Gastrocnemius medialis (tissue), 4 donors: ENCODE measurements at places on chromosomes 2 and 18. TPM values are rescaled to one million over a fixed set of nuclear protein-coding genes. Genes with fewer than 3 reads are reported as not detected.

DNA sequence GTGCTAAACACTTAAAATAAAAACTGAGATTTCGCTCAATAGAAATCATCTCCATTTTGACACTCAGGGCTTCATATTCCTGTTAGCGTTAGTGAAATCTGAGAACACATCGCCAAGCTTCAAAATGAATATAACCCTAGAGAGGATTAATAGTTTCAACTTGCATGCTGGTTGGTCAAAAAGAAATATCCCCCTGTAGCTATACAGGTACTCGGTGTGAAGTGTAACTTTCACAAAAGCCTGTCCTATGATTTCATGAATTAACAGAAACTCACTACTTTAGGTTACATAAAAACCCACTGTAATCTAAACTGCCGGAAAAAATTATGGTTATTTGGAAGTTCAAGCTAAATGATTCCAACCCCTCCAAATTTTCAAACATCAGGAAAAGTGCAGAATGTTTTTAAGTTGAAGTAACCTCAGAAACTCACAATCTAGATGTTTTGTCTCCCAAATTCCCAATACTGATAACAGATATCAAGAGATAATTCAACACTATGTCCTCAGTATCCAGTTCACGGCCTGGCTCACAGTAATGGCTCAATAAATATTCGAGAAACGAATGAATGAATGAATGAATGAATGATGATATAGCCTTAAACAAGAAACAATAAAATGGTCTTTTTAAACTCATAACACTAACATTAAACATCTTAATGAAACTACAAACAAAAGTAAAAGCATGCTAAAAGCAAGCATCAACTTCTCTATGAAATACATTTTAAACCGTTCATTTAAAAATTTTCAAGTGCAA is 2.5 kb downstream of the TLK1 start:
- no peak overlapping the region for H3K27ac ChIP-seq
- DNase-seq, result no peak
- no peaks in the 10 kb centered on the region for H3K36me3 ChIP-seq
- H3K27me3 ChIP-seq, result no peaks in the 10 kb centered on the region
- H3K4me1 ChIP-seq, result peaks cover 26% of the 10 kb centered on the region

GRCh38 chr2:190343089-190343535 is 277 bp upstream of the INPP1 start:
- no peaks in the 10 kb centered on the region for H3K27me3 ChIP-seq
- H3K36me3 ChIP-seq, result no peaks in the 10 kb centered on the region
- H3K4me3 ChIP-seq, result peak overlapping the region; percentile 76
- H3K27ac ChIP-seq, result peak overlapping the region; percentile 90

- H3K27me3 ChIP-seq, result no peaks in the 10 kb centered on the region
- H3K27ac ChIP-seq, result no peak overlapping the region
- no peak for DNase-seq
- peaks cover 9% of the 10 kb centered on the region for H3K4me1 ChIP-seq
Observed at GRCh38 chr2:131039908-131040660, 53.2 kb downstream of the FAM168B start.

- no peak overlapping the region for H3K4me3 ChIP-seq
- no peaks in the 10 kb centered on the region for H3K36me3 ChIP-seq
- no peaks in the 10 kb centered on the region for H3K27me3 ChIP-seq
- DNase-seq, result no peak
- H3K4me1 ChIP-seq, result no peaks in the 10 kb centered on the region
- H3K27ac ChIP-seq, result no peak overlapping the region
Observed at GRCh38 chr18:51339856-51340255, 142.4 kb upstream of the MEX3C start.

DNA sequence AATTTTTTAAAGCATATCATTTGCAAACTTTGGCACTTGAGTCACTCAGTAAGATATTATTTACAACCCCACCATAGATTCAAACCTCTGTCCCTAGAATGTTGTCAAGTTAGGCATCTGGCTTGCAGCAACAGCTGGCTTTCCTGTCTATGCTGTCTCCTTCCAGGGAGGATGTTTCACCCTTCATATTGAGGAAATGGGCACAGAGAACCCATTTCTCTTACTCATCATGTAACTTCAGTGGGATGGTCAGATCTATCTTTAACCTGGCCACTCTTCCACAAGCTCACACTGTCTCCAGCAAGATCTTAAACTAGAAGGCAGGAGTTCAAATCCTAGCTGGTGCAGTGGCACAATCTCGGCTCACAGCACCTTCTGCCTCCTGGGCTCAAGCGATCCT is 15.8 kb downstream of the LCT start:
- DNase-seq, result no peak
- H3K27ac ChIP-seq, result no peak overlapping the region
- H3K27me3 ChIP-seq, result no peaks in the 10 kb centered on the region
- H3K4me1 ChIP-seq, result no peaks in the 10 kb centered on the region
- H3K36me3 ChIP-seq, result no peaks in the 10 kb centered on the region
- no peak overlapping the region for H3K4me3 ChIP-seq

- no peaks in the 10 kb centered on the region for H3K36me3 ChIP-seq
- H3K27ac ChIP-seq, result peak overlapping the region; percentile 59
- no peaks in the 10 kb centered on the region for H3K27me3 ChIP-seq
- DNase-seq, result no peak
- H3K4me1 ChIP-seq, result peaks cover 72% of the 10 kb centered on the region
Observed at GRCh38 chr18:44799382-44799906, 118.8 kb downstream of the SETBP1 start.

DNA sequence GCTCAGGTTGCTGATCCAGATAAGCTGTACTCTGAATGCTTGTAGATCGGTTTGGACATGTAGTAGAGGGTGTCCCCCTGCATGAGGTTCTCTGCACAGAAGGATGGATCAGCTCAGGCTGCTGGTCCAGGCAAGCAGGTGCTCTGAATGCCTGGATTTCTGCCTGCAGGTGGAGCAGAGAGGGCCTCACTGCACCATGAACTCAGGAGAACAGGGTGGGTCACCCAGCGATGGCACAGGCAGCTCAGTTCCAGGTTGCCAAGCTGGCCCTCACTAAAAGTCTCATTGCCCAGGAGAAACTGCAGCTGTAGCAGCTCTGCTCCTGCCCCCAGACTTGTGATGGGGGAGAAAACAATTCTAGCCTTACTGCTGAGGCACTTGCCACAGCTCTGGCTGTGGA is 491.8 kb downstream of the XIRP2 start:
- H3K27me3 ChIP-seq, result no peaks in the 10 kb centered on the region
- H3K4me3 ChIP-seq, result no peak overlapping the region
- no peaks in the 10 kb centered on the region for H3K36me3 ChIP-seq

The IL36B gene
- not detected for total RNA-seq

The RAB31 gene
- total RNA-seq, result 7.1 TPM
